ENCODE measurements at places on chromosomes 16 and 17.

DNA sequence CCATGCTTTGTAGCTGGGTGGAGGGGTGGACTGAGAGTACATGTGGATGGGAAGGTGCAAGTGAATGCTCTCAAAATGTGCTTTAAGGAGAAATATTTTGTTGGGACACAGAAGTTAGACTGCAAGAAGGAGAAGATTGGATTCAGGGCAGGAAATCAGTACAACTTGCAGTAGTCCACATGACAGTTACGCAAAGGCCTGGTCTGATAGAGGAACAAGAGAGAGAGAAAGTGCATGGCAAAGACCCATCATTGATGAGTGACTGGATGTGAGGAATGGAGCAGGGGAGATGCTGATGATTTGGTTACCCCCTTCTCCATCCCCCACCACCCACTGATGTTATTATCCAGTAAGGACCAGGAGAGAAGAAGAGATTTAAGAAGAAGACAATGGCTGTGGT, 472.8 kb downstream of the MAF start:
- DNase-seq: no peak

- no peak for DNase-seq
Measured at GRCh38 chr16:81061871-81062608, 15.0 kb downstream of the C16orf46 start.

- DNase-seq: no peak
Measured at GRCh38 chr17:43952351-43952723, 1.4 kb downstream of the PYY start.

DNA sequence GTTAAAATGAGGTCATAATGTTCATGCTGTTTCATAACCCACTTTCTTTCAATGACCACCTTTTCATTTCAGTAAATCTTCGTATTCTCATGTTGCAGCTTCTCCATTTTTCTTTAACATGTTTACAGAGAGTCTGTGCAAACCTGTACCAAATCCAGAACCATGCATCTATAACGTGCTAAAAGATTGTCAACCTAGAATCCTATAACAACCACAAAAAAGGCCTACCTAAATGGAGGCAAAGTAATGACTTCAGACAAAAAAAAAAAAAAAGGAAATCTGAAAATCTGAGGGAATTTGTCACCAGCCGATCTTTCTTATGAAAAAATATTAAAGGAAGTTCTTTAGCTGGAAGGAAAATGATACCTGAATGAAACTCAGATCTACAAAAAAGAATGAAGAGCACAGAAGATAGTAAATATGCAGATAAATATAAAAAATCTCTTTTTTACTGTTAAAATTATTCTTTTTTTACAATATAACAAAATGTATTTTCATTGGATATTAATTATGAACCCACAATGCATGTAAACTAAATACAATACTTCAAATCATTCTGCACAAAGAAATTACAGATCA, 1.4 kb upstream of the SLFN11 start:
- DNase-seq: no peak

DNA sequence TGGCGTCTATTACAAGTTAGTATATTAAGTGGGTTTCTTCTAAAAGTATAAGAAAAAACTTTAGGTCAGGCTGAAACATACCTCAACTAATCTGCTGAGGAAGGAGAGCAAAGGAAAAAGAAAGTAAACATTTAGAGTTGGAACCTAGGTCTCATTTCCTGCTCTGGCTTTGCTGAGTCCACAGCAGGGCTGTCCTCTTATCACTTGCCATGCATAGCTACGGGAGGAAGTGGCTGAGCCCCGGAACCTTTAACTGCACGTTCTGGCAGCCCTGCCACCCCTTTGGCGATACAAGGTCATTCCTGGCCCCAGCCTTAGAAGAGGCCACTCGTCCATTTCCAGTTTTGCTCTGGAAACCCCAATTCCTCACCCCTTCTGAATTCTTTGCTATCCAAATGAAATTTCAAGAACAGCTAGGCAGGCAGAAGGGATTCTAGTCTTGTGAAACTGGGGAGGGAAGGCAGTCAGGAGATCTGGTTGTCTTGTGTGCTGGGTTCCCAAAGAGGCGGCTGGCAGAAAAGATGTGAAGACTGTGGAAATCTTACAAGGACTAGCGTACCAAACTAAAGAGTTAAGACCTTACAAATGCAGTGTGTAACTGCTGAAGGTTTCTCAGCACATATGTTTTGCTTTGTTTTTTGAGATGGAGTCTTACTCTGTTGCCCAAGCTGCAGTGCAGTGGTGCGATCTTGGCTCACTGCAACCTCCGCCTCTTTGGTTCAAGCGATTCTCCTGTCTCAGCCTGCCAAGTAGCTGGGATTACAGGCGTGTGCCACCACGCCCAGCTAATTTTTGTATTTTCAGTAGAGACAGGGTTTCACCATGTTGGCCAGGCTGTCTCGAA, 19.1 kb downstream of the WIPI1 start:
- DNase-seq: no peak

DNA sequence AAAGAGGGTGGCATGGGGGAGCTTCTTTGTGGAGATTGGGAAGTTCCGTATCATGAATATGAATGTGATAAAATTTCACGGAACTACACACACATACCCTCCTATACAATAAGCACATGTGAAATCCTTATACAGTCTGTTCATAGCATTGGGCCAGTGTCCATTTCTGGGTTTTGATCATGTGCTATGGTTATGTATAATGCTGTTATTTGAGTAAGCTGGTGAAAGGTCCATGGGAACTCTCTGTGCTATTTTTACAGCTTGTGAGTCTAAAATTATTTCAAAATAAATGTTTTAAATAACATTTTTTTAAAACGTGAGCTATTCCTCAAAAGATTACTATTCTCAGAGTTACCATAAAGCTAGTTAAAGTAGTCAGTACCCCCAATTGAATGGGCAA, 205.2 kb upstream of the CACNG5 start:
- no peak for DNase-seq

DNA sequence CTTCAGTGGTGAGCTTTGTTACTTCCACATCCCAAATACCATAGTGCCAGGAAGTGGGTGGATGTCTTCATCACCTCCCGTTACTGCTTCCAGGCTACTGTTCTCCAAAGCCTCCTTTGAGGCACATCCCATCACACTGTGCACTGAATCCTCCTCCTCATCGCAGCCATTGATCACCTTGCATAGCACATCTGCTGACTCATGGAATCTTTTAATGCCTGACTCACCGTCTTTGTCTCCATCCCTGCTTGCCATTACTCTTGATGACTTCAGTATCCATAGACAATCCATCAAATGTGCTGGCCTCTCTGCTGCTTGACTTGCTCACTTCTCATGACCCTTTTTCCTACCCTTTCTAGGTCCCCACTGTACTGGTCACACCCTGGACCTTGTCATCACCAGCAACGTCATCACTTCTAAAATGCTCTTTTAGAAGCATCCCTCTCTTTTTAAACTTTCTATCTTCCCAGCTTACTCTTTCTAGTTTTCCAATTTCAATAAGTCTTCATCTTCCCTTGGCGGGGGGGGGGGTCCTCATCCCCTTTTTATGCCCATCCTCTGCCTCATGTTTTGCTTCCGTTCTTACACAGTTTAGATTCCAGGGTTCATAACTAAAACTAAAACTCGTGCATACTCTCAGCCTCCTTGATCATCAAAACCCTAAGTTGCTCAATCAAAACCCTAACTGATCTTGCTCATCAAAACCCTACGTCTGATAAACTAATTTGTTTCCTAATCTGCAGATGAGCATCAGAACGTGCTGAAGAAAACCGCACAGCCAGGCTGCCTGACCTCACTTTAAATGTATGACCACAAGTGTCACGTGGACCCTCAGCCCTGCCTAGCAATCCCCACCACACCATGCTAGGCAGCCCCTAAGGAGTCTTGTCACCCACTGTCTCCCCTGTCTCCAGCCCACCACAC, 289.7 kb upstream of the ZFHX3 start:
- no peak for DNase-seq

DNA sequence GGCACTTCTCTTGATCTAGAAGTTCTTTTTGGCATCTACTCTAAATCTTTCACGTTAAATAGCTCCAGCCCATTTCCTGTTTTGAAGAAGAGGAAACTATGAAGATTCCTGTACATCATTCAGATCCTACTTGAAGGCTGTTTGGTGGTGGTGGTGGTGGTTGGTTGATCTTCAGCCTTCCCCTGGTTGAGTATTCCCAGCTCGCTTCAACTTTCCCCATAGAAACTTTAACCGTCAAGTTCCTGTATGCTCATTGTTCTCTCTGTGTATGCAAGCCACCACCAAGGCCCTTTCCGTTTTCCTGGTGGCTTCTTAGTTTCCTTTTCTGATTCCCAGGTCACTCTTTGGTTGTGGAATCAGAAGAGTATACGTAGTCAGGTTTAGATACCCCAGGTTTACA, 3.3 kb downstream of the LRRC46 start:
- no peak for DNase-seq

GRCh38 chr16:51755039-51755501, 604.0 kb upstream of the SALL1 start:
- no peak for DNase-seq

DNA sequence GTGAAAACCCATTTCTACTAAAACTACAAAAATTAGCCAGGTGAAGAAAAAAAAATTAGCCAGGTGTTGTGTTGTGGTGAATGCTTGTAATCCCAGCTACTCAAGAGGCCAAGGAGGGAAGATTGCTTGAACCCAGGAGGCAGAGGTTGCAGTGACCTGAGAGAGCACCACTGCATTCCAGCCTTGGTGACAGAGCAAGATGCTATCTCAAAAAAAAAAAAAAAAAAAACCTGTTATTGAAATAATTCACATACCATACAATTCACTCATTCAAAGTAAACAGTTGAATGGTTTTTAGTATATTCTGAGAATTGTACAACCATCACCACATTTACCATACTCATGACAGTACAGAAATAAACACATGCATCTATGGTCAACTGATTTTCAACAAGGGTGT, 31.0 kb downstream of the ZNRF1 start:
- DNase-seq: no peak

- no peak for DNase-seq
Measured at GRCh38 chr17:40348562-40349476, 15.7 kb downstream of the GJD3 start.

- DNase-seq: no peak
Measured at GRCh38 chr17:39196808-39197291, 619 bp downstream of the CACNB1 start.

- DNase-seq: no peak
Measured at GRCh38 chr16:64153718-64154117, 968.1 kb downstream of the CDH11 start.

- DNase-seq: no peak
Measured at GRCh38 chr16:23339787-23340186, 37.7 kb downstream of the SCNN1B start.

- DNase-seq: no peak
Measured at GRCh38 chr17:40333781-40334448, 24.9 kb downstream of the RARA start.

GRCh38 chr16:30990105-30990504, 5.1 kb downstream of the HSD3B7 start:
- no peak for DNase-seq

GRCh38 chr16:79532785-79533184, 67.8 kb downstream of the MAF start:
- no peak for DNase-seq

DNA sequence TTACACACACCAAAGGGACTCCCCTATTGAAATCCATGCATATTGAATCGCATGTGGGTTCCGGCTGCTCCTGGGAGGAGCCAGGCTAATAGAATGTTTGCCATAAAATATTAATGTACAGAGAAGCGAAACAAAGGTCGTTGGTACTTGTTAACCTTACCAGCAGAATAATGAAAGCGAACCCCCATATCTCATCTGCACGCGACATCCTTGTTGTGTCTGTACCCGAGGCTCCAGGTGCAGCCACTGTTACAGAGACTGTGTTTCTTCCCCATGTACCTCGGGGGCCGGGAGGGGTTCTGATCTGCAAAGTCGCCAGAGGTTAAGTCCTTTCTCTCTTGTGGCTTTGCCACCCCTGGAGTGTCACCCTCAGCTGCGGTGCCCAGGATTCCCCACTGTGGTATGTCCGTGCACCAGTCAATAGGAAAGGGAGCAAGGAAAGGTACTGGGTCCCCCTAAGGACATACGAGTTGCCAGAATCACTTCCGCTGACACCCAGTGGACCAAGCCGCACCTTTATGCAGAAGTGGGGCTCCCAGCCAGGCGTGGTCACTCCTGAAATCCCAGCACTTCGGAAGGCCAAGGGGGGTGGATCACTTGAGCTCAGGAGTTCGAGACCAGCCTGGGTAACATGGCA, 2.2 kb downstream of the GAA start:
- DNase-seq: no peak

- DNase-seq: no peak
Measured at GRCh38 chr17:39684369-39685192, 3.3 kb downstream of the PGAP3 start.

Data from memory B cell (primary cell).